GM12878 (cell line): ENCODE measurements at places on chromosomes 13 and 19. TPM values are rescaled to one million over a fixed set of nuclear protein-coding genes. Genes with fewer than 3 reads are reported as not detected.

Gene ZNF850
- 4.5 and 6.1 TPM in 2 replicates for total RNA-seq

Gene ZNF846
- 1.5 and 2.1 TPM in 2 replicates for total RNA-seq

Gene PRODH2
- total RNA-seq: not detected in 2 replicates

Gene ZNF221
- total RNA-seq: 0.46 and 0.51 TPM in 2 replicates

Gene IL4I1
- 80.0 and 82.6 TPM in 2 replicates for total RNA-seq

Gene LRRC8E
- 0.16 TPM in 1 of 2 replicates, not detected in the other for total RNA-seq

Gene ZNF211
- 8.6 and 9.4 TPM in 2 replicates for total RNA-seq

Gene RASGRP4
- 5.9 TPM in 2 replicates for total RNA-seq

Gene CHERP
- total RNA-seq: 57.5 and 65.3 TPM in 2 replicates

Gene CRYL1
- 10.4 and 10.7 TPM in 2 replicates for total RNA-seq

Gene FAM124A
- not detected in 2 replicates for total RNA-seq
